ENCODE measurements at places on chromosomes 12 and 14.

- DNase-seq, result no peak
Observed at GRCh38 chr12:70045036-70045435, 198.2 kb upstream of the CNOT2 start.

DNA sequence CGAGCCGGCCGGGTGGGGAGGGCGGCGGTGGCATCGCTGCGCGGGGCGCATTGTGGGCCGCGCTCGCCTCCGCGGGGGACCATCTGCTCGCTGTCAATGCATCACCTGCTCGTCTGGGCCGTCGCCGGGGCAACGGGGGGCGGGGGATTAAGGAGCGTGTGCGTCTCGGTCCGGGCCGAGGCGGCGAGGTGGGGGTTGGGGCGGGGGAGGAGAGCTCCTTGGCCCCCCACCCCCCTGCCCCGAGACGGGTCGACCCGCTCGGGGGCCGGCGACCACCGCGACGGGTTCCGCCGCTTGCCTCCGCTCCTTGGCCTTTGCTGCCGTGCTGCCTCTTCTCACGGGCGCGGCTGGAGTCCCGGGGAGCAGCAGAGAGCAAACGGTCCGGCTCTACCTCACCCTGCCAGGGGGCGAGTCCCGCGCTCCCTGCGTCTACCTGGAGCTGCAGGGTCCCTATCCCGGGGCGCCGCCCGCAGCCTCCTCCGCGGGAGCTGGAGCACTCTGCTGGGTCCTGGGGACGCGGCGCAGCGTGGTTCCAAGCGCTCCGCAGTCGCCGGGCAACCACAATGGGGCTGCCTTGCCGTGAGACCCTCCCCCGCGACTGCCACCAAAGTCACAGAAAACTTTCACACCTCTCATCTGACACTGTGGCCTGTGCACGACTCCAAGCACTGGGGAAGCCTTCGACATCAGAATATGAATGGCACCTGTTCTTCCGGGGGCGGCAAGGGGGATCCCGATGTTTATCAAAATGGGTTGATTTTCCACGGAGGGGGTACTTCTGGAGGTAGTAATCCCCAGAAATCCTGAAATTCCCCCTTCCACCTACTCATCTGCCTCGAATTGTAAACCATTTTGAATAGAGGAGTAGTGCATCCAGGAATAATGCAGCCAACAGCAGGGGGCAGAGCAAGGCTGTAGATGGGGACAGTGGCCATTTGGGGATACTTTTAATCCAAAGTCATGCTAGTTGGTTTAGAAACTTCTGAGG lies at the start of gene C12orf42:
C12orf42 (minus strand) TSS at position 500 of the 988 bp plus-strand sequence. CDS start 17,542 bp downstream, outside the sequence.
- peak; percentile 62 for DNase-seq

DNA sequence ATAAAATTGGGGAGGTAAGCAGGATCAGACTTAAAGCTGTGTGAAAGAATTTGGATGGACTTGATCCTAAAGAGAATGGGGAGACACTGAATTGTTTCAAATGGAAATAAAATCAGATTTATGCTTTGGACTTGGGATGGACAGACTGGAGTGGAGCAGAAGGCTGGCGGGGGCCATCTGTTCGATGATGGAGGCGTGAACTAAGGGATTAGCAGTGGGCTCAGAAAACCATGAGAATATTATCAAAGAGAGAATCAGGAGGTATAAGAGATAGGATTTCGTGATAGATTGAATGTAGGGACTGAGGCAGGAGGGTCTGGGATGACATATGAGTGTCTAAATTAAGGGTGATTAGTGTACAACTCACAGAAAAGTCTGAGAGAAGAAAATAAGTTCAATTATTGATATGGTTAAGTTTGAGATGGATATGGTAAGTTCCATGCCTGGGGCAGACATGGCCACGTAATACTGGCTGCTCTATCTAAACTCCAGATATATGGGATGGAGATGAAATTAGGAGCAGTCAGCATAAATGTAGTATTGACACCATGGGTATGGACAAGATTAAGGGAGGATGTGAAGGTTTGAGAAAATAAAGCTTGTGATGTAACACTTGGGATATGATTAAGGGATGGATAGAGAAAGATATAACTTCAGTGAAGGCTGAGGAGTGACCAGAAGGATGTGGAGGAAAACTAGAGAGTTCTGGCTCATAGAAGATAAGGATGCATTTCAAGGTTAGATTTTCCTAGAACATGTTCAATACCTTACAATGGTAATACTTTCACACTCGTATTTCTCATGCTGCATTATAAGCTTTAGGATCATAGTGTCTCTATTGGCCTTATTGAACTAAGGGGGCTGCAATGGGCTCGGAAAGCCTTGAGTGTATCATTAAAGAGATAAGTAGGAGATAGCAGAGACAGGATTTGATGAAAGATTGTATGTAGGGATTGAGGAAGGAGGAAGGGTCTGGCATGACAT lies 1.0 kb upstream of the TSSK4 start:
- no peak for DNase-seq

GRCh38 chr14:101458741-101459550 lies 102.3 kb upstream of the DIO3 start:
- DNase-seq, result no peak

DNA sequence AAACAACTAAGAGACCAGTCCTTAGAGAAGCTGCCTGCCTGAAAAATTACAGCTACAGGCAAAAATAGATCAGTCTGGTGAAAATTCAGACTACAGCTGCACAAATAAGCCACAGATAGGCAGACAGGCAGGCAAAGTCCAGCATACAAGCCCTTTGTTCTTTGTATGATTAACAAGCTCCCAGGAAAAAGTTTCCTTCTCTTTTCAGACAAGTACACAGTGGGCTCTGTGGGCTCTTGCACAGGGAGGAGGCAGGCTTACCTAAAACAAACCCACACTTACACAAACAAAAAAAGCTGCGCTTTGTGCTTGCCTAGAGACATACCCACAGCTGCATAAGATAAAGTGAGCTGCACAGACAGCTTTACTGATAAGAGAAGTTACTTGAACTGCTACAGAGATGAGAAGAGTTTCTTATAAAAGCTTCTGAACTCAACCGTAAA lies 7.7 kb downstream of the OR6C68 start:
- DNase-seq, result no peak

DNA sequence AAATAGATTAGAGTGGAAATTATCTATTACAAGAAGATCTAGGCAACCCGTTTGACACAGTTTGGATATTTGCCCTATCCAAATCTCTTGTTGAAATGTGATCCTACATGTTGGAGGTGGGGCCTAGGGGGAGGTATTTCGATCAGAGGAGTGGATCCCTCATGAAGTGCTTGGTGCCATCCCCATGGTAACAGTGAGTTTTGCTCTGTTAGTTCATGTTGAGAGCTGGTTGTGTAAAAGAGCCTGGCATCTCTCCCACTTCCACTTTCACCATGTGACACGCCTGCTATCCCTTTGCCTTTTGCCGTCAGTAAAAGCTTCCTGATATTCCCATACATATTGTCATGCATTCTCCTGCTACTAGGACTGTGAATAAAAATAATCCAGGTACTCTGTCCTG lies 66.4 kb upstream of the FLRT2 start:
- no peak for DNase-seq

GRCh38 chr12:94769047-94769420 lies 118.7 kb upstream of the TMCC3 start:
- no peak for DNase-seq

DNA sequence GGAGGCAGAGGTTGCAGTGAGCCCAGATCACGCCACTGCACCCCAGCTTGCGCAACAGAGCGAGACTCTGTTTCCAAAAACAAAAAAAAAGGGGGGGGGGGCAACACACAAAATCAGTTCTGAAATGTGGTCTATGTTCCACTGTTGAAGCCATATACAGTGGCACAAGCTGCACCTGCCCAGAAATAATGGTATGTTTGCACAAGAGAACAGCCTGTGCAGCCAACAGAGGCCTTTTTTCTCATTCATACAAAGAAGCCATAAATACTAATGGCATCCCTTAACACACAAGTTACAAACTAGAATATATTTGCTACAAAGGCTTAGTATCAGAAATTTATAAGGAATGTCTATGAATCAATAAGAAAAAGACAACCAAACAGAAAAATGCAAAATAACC lies 37.1 kb downstream of the ITPR2 start:
- no peak for DNase-seq

DNA sequence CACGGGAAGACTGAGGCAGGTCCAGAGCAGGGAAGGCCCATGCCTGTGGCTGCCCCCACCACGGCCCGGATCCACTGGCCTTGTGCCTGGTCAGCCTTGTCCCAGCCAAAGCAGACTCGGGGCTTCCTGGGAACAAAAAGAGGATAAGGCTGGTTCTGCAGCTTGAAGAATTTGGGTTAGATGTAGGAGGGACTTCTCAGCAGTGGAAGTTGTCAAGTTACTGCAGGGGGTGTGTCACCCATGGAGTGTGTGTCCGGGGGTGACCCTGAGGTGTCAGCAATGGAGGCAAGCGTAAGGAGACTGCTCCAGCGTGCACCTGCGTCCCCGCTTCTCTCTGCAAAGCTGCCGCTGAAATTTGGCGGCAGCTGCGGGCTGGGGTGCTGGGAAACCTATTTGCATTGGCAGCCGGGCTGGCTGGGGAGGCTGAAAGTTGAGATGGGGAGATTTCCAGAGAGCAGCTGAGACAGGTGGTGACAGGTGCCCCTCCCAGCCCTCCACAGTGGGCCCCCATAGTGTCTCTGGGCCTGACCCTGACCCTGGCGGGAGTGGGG lies 12.5 kb upstream of the TNFAIP2 start:
- DNase-seq, result no peak

DNA sequence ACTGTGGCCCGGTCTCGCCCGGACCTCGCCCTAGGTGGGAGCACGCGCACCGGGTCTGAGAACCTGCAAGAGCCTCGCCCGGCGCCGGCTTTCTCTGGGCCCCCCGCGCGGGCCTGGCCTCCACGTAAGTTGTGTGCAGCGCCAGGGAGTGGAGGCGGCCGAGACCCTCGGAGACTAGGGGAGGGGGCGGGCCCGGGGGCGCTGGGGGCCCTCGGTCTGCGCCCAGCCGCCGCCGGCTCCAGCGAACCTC lies 183 bp upstream of the PRMT8 start:
- no peak for DNase-seq

GRCh38 chr12:4417936-4418335 lies 27.7 kb downstream of the FGF6 start:
- DNase-seq, result no peak

DNA sequence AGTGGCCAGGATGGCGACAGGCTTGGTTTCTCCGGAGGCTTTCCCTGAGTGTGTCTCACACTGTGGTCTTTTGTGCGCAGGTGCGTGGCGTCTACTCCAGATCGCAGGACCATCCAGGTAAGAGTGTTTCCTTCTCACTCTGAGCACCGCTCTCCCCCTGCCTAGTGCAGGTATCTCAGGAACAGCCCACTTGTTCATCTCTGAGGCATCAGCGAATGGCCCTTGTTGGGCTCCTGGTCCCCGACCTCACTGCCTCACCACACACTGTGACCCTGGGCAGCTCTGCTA lies 781 bp downstream of the ADGRD1 start:
- no peak for DNase-seq

- DNase-seq, result no peak
Observed at GRCh38 chr12:123388951-123389559, 5.1 kb downstream of the KMT5A start.

GRCh38 chr12:219891-220352 lies 6.0 kb upstream of the SLC6A12 start:
- DNase-seq, result peak; percentile 85

DNA sequence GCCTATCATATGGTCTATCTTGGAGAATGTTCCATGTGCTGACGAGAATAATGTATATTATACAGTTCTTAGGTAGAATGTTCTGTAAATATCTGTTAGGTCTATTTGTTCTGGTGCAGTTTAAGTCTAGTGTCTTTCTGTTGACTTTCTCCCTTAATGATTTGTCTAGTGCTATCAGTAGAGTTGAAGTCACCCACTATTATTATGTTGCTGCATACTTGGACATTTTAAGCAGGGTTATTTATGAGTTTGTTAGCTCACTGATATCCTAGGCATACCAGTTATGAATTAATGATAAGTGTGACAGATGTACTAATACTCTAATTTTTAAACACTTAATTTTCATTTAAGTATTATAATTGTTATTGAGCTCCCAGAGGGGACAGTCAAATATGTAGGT lies 292.5 kb downstream of the AKAP6 start:
- DNase-seq, result no peak

DNA sequence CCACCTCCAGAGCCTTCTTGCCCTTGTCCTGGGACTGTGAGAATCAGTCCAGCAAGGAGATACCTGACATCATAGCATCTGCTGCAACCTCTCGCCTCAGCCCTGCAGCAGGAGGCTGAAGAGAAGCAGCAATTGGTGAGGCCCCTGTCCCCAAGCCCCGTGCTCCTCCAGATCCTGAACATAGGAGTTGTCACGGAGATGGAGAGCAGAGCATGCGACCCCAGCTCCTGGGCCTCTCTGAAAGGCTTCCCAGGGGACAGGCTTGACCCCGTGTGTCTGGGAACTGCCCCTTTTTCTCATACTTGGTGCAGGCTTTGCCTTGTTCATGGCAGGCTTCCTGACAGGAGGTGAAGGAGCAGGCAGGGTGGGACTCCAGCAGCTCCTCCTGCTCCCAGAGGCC lies 127.7 kb upstream of the PZP start:
- no peak for DNase-seq

- DNase-seq, result no peak
Observed at GRCh38 chr12:64566831-64567517, 43.3 kb upstream of the RASSF3 start.

Measured in activated T-cell treated with anti-CD3 and anti-CD28 coated beads, Interleukin-2, amount 50 U/mL, for 48 hours (primary cell).